Mammary epithelial cell (primary cell): ENCODE measurements at places on chromosomes 3 and 15. TPM values are rescaled to one million over a fixed set of nuclear protein-coding genes. Genes with fewer than 3 reads are reported as not detected.
A peak's percentile ranks its signal among the peaks of the same experiment; 100 is the strongest.

GRCh38 chr3:122947738-122948137 lies 79.8 kb downstream of the SEMA5B start:
- no peak for DNase-seq

- peak; percentile 31 for DNase-seq
Measured at GRCh38 chr3:126522363-126522788, 1.6 kb upstream of the CHST13 start.

DNA sequence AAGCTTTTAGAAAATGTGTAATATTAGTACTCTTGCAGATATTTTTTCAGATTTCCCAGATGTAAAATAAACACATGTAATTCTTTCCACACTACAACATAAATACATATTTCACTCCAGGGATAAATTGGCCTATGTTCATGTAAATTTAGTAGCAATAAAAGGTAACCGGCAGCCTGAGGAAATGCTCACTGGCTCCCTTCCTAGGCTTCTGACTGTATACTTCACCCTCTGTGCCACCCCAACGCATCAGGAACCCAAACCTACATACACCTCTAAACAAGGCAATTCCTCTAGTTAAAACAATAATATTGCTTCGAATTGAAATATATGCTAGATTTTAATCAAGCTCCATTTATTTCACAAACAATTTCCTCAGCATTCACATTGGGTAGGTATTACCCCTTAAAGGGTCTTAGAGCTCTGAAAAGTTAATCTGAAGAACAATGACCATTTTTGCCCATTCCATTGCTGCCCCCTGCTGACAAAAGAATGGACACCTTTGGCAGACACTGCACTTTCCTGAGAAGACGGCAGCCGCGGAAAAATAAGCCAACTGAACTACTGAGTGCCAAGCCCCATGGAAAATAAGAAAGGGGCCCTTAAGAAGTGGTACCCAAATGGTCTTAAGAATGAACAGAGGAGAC lies 212.5 kb downstream of the OSBPL10 start:
- no peak for DNase-seq

GRCh38 chr3:124336067-124336656 lies 344.2 kb upstream of the ROPN1 start:
- no peak for DNase-seq

- no peak for DNase-seq
Measured at GRCh38 chr15:75145027-75145841, 56.4 kb upstream of the C15orf39 start.

GRCh38 chr3:178002113-178002512 lies 534.1 kb upstream of the KCNMB2 start:
- no peak for DNase-seq

- no peak for DNase-seq
Measured at GRCh38 chr15:80978685-80979329, 10.8 kb downstream of the MESD start.

DNA sequence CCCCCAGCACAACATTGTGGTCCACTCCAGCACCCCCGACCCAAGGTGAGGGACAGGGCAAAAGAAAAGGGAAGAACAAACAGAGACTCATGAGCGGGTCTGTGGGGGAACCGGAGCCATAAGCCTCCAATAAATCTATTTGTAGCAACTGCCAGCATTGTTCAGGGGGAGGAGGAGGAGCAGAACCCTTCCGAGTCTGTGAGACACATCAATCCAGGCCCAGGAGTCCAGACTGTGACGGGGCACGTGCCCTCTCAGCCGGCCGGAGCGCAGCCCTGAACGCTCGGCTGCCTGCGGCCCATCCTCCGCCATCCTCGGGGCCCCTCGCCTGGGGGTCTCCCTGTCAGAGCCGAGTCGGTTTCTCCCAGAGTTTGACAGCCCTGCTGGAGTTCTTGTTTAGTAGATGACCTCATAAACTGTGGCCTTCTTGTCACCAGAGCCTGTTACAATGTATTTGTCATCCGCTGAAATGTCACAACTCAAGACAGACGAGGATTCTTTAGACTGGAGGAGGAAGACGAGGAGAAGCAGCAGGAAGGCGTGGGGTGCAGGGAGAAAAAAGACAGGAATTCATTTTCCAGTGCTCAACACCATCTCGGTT lies 47.9 kb downstream of the TLE3 start:
- DNase-seq, result no peak

DNA sequence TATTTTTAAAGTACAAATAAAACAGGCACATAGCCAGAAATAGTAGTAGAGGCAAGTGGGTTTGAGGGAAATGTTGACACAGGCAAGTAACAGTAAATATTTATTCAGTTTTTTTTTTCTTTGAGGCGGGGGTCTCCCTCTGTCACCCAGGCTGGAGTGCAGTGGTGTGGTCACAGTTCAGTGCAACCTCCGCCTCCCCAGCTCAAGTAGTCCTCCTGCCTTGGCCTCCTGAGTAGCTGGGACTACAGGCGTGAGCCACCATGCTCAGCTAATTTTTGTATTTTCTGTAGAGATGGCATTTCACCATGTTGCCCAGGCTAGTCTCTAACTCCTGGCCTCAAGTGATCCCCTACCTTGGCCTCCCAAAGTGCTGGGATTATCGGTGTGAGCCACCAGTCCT lies 43.5 kb downstream of the PHLDB2 start:
- DNase-seq, result no peak

GRCh38 chr15:40511093-40511471 lies 40.3 kb downstream of the CHST14 start:
- no peak for DNase-seq

- peak; percentile 86 for DNase-seq
Measured at GRCh38 chr3:264394-265156, 68.0 kb downstream of the CHL1 start.

DNA sequence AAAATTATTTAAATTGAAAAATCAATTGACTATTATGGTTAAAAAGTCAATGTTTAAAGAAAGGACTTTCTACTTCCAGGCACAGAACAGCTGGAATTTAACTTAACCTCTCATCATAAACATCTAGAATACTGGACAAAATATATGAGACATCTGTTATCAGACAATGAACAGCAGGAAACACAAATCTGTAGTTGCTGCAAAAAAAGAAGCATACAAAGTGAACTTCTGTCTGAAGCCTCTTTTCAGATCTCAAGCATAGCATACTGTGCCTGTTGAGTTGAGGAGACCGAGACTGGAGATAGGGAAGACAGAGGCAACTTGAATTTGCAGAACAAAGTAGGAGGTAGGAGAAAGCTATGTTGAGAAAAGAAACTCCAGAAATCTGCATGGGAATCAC lies 140.0 kb upstream of the CBLB start:
- DNase-seq, result no peak

GRCh38 chr15:96087180-96087884 lies 243.2 kb upstream of the NR2F2 start:
- DNase-seq, result no peak

DNA sequence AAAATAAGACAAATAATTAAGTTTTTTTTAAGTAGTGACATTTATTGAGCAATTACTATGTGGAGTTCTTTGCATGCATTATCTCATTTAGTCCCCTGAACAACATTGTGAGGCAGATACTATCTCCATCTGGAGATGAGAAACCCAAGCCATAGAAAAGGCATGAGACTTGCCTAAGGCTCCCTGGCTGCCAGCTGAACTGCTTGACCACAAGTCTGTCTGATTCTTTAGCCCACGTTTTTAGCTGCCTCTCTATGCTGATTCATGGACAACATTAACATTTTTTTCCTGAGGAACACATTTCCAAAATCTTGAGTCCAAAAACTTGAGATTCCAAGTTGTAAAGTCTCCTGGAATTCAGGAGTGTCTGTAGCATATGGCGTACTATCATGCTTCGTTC lies 263.6 kb upstream of the GOLGA6L4 start:
- DNase-seq, result peak; percentile 71

DNA sequence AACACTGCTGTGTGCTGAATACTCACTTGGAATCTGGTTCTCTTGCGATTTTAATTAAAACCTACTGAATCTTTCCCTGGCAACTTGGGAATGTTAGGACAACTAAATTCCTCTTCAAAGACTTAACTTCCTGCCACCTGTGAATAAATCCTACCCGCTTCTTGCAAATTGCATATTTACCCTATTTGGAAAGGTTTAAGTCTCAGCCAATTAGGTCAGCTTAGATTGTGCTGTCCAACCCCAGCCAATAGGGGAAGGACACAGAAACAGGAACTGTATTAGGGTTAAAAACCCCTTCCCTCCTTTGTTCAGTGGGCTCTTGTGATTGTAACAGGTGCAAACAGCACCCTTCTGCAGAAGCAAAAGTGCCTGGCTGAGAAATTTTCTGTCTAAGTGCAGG lies 38.6 kb upstream of the FSTL1 start:
- no peak for DNase-seq

DNA sequence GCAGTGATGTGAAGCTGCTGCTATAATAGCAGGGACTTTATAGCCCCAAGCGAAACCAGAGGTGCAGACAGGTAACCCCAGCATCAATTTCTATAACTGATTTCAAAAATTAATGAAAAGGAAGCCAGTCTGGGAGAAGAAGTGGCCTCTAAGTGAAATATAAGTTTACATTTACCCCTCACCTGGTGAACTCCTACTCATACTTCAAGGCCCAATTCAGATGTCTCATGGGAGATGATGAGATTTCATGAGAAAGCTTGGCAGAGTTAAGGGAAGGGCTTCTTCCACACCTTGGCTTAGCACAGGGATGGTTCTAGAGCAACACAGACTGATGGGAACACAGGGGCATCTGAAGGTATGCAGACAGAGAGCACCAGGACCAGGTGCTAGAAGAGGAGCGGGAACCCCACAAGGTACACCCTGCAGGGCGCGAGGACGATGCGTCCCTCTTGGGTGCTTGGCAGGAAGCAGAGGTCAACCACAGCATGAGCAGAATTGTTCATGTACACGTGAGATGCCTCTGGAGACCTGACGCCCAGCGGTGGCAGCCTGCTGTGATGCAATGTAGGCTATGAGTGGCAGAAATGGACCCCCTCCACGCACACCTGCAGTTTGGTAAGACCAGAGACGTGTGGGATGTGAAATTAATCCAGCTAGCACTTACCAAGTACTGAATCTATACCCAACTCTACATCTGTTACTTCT lies 102.9 kb downstream of the SRGAP3 start:
- DNase-seq, result no peak

DNA sequence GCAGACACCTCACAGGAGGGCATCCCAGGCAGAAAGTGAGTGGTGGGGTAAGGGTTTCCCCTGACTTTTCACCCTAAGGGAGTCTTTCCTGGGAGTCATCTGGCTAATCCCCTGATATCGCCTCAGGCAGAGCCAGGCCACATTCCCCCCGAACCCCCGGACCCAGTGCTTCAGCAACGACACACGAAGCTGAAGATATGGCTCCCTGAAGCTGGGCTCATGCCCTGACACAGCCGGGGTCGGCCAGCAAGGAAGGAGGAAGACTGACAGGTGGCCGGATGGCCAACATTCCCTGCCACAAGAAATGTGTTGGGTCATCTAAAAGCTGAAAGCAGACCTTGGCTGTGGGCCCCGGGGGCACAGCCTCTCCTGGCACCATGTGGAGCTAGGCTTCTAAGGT lies 14.4 kb downstream of the CHST13 start:
- no peak for DNase-seq

DNA sequence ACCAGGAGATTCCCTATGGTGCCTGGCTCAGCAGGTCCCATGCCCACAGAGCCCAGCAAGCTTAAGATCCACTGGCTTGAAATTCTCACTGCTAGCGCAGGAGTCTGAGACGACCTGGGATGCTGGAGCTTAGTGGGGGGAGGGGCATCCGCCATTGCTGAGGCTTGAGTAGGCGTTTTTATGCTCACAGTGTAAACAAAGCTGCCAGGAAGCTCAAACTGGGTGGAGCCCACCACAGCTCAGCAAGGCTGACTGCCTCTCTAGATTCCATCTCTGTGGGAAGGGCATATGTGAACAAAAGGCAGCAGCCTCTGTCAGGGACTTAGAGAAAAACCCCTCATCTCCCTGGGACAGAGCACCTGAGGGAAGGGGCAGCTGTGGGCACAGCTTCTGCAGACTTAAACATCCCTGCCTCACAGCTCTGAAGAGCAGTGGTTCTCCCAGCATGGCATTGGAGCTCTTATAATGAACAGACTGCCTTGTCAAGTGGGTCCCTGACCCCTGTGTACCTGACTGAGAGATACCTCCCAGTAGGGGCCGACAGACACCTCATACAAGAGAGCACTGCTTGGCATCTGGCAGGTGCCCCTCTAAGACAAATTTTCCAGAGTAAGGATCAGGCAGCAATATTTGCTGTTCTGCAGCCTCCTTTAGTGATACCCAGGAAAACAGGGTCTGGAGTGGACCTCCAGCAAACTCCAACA lies 231.5 kb upstream of the SETMAR start:
- no peak for DNase-seq

DNA sequence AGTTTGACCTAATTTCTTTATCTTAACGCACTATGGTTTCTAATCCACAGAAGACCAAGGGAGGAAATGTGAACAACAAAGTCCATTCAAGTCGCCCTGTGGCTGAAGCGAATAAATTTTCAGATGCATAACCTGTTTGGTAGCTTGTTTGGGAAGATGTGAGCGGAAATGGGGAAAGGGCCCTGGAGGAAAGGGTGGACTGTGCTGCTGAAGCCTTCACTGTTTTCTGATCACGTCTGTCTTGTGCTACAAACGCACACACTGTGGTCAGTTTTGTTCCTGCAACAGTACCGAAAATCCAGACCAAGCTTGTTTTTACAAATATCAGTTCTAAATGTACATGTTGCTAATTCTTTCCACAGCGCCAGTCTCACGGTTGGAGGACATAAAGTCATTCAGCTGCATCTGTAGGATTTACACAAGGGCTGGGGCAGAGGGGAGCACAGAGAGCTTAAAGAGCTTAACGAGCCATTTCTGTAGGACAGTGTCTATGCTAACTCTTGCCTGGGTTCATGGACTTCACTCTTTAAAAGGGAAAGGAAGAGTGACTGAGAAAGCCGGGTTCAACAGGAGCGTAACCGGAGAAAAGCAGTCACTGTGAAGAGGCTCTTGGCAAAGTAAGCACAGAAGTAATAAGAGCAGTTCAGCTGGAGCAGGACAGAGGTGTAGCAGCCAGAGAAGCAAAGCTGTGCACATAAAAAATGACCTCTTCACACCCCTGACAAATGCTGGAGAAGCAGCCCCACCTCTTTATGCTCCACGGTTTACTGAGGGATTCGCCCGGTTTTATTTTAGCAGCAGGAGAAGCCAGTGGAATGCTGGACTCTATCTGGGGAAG lies 66.6 kb downstream of the USF3 start:
- DNase-seq, result no peak

DNA sequence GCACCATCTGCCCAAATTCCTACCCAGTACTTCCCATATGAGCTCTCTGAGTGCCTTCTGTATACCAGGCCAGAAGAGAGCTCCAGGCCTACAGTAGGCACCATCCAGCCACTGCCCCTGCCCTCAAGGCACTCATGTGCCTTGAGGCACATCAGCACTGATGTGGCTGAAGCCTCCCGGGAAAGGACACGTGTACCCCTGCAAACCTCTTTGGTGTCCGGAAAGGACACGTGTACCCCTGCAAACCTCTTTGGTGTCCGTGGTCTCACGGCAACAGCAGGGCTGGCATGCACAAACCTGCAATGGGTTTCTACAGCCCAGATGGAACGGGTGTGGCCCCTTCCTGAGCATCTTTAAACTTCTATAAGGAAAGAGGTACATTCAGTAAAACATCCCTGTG lies 209.4 kb upstream of the IGF1R start:
- no peak for DNase-seq

SMCO1 gene
- not detected for polyA plus RNA-seq

SLC15A2 gene
- polyA plus RNA-seq, result 0.29 TPM

ECE2 gene
- not detected for polyA plus RNA-seq
